ENCODE measurements at places on chromosomes 7 and 10.

DNA sequence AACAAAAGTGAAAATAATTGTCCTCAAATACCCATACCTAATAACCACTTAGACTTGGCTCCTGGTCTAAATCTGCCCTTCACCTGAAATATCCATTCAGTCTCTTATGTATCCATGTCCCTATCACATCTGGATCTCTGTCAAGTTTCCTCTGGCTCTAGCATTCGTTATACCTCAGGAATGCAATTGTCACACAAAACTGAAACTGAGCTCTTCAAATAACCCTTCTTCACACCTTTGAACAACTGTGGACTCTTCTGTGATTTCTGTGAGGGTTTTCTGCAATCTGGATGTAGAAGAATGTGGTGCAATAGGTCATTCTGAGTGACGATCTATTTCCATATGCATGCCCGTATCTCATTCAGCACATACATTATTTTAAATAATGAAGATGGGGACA, 53.5 kb upstream of the FGL2 start:
- DNase-seq = no peak

DNA sequence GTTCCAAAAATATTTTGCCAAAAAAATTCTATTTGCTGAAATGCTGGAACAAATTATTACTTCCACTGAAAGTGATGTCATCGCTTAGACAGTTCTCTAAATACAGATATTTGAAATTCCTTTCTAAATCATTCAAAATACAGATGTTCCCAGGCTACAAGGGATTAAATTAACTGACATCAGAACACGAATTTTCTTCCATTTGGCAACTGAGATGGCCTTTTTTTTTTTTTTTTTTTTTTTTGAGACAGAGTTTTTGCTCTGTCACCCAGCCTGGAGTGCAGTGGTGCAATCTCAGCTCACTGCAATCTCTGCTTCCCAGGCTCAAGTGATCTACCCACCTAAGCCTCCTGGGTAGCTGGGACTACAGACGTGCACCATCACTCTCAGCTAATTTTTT, 57.0 kb downstream of the P4HA1 start:
- DNase-seq = no peak

GRCh38 chr10:125795637-125796190, 20.1 kb upstream of the MMP21 start:
- DNase-seq = no peak

DNA sequence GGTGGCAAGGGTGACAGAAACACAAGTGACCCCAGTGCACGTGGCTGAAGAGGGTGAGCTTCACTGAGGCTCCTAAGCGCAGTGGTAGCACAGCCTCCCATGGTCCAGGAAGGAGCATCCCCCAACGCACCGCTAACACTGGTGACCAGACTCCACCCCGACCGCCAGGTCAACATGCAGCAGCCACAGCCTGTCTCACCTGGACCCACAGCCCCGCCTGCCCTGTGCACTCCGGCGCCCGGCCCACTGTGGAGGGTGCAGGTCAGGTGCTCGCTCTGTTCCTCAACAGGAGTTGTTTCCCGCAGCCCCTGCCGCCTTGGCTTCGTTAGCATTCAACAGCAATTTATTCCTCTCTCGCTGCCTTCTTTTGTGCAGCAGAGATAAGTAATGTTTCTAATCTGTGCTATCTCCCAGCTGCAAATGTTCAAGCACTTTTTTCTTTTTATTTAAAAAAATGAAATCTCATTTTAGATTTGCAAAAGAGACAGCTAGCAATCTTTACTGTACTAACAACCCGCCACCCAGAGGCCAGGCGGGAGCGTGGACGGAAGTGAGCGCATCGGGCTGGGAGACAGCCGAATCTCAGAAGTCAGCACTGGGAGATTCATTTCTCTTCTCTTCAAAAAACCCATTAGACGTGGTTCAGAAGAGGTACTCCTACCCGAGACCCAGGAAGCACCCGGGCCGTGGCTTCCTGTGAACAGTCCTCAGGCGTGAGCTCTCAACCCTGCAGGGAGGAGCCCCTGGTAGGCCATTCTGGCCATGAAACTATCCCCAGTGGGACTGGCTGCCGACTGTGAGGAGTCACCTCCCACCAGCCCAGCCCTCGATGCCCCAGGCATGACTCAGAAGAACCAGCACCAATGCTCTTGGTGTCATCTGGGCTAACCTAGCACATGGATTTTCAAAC, 133.4 kb downstream of the MAD1L1 start:
- no peak for DNase-seq

DNA sequence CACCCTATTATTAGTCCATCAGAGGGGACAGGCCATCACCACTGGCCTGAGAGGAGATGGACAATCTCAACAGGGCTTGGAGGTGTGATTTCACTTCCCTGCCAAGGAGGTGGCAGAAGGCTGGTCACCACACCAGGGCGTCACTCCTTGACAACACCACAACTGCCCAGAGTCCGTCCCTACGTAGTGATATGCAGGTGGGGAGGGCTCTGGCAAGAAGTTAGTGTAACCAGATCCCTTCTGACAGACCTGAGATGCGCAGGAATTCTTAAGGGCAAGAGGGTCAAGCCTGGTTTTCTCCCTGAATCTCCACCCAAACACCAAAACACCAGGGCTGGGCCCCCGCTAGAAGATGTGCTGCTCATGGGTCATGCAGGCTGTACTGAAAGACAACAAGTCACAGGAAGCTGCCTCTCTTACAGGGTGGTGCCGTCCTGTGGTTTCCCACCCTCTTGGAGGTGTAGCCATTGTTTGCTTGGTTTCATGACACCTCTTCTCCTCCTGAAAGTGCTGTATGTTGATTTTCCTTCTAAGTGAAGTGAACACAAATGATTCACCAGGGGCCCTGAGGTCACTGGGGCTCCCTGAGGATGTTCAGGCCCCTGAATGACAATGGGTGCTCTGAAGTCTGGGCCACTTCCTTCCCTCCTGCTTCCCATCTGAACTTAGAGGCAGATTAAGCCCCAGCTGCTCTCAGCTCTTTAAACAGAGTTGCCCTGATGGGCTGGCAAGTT, 27.1 kb downstream of the ATXN7L1 start:
- DNase-seq = no peak

DNA sequence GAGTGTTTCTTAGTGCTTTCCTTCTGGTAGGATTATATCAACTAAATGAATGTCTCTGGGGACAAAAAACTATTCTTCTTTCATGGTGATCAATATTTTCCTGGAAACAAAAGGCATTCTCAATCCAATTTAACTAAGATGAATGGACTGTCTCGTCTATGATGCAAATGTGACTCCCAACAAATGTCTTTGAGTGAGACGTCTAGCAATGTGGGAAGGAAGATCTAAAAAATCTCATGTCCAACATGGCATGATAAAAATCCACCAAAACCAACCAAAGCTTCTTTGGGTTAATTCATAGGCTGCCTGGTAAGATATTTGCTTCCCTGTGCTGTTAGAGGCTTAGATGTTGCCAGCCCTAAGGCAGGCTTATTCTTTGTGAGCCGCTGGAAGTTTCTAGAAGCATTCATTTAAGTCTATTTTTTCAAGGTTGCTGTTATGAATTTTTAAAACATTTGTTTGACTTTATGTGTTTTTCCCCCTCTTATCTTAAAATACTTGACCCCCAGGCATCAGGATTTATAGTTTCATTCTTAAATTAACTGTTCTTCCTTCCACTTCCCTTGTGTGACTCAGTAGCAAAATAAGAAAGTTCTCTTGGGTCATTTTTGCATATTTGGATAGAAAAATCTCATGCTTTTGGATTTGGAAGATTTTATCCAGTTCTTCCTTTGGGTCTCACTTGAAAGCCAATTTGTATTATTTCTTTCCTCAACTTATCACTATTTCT, 156.3 kb downstream of the NRP1 start:
- no peak for DNase-seq

DNA sequence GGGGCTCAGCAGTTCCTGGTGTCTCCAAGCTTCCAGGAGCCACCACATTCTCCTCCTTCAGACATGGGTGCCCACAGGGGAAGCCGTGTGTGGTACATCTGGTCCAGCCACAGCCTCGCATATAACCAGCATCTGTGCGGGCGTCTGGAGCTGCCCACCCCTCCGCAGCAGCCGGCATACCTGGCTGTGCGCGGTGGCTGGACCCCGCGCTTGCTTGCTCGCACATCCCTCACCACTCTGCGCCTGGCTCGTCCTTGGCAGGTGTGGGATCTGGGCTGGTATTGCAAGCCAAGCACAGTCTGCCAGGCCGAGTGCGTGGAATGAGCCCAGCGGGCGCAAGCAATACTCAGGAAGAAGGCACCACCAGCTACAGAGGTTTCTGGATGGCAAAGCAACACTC, 117.7 kb upstream of the MBL2 start:
- no peak for DNase-seq

GRCh38 chr7:100484673-100485045, 932 bp downstream of the NYAP1 start:
- DNase-seq = no peak

DNA sequence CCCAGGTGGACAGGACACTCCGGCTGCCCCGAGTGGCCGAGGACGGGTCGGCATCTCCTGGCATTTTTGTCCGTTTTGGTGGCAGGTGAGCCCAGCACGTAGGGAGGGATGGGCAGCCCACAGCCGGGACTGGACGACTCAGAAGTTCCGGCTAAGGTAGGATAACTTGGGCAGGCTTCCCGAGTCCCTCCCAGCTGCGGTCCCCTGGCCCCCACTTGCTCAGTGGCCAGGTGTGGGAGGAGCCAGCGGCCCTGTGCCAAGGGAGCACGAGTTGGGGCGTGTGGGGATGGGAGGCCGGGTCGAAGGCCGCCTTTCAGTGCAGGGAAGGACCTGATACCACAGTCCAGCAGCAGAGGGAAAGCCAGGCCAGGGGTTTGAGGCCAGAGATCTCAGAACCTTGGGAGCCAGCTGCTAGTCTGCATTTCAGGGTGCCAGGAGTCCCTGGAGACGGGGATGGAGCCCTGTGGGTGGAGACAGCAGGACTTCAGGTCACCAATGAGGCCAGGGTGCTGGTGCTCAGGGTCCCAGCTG, 58.5 kb downstream of the PWWP2B start:
- DNase-seq = no peak

DNA sequence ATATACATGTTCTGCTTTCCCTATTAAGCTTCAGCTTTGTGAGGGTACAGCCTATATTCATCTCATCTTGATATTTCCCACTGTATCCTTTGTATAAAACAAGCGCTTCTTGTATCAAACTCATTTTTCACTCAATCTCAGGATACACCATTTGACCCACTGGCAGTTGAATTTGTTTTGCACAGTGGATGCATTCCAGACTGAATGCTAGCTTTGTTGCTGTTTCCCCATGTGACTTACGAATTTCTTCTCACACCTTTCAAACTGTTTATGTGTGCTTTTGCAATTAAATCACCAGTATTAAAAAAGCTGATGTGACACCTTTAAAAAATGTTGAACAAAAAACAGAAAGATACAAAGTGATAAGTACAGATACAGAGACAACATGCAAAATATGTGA, 180.9 kb downstream of the ZNF438 start:
- no peak for DNase-seq

DNA sequence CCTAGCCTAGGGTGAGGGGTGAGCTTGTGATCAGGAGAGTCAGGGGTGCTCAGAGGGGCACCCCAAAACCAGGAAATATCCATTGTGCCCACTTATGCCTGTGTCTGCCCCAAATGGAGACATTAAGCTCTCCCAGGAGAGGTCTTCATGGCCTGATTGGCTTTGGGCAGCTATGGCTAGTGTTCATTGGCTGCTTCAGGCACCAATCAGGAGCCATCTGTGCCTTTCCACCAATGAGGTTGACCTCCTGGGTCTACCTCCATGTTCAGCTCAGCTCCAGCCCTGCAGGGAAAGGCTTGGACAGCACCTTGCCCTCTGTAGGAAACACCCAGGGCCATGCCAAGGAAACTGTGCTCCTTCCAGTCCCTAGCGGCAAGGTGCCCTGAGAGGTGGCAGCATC, 23.9 kb upstream of the HSPB1 start:
- DNase-seq = no peak

DNA sequence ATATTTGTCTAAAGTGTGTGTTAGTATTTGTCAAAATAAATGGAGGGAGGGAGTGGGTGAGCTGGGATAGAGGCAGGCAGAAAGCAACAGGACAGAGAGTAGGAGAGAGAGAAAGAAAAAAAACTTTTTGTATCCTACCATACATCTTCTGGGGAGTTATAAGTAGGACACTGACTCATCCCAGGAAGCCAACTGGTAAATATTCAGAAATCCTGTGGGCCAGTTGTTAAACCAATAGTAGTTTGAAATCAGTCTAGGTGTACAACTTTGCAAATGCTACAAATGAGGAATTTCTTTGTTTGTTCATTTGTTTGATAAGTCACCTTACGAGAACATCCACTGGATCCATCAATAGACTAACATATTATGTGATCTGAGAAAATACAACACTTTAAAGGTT, 980.9 kb downstream of the GATA3 start:
- no peak for DNase-seq

GRCh38 chr10:33214174-33214573, 120.3 kb downstream of the NRP1 start:
- no peak for DNase-seq

- DNase-seq = peak; percentile 62
Observed at GRCh38 chr10:102729029-102730026, 14.4 kb upstream of the WBP1L start.

- peak; percentile 23 for DNase-seq
Observed at GRCh38 chr7:121366852-121367431, 29.2 kb downstream of the FAM3C start.

DNA sequence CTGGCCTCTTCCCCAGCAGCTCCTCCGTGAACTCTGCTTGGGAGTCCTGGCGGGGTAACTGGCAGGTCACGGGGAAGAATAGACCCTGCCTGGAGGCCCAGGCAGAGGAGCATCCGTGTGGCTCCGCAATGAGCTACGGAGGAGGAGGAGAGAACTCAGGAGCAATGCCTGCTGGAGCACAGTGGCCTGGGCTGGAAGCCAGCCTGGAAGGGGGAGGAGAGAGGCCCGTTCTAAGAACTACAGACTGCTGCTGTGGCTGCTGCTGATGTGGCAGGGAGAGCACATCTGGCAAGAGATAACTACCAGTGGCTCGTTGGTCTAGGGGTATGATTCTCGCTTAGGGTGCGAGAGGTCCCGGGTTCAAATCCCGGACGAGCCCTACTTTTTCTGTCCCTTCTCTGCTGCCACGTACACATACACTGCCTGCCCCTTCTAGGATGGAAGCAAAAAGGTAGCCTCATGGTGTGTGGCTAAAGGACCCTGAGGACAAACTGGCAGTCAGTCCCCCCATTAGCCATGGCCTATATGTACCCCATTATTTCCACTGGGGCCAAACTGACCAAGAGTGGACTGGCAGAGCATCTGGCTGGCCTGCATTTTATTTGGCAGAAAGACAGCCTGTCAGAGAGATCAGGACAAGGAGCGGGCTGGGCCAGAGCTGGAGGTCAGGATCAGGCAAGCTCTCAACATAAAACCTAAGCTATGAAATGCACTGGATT, 7.7 kb upstream of the OPN1SW start:
- peak; percentile 58 for DNase-seq

- DNase-seq = peak; percentile 48
Observed at GRCh38 chr7:7521259-7521658, 14.4 kb downstream of the COL28A1 start.

- DNase-seq = no peak
Observed at GRCh38 chr7:21639206-21639868, 96.5 kb downstream of the DNAH11 start.

DNA sequence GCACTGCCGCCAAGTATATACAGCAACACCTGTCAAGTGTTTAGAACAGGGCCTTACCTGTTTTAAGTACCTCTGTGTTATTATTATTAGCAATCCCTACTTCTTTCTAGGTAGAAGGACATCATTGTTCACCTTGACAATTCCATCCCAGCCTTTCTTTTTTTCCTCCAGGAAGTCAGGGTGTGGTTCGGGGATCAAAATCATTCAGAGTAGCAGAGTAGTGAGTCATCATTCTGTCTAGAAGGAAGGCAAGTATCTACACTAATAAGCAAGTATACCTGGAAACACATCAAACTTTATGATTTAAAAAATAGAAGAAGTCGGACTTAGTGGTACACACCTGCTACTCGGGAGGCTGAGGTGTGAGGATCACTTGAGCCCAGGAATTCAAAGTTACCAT, 25.5 kb upstream of the CAPZA2 start:
- DNase-seq = no peak

Data from H4 (cell line).